ENCODE measurements at places on chromosomes 16 and 17.

GRCh38 chr17:74532115-74532514 is 840 bp upstream of the CD300LB start:
- peak; percentile 19 for DNase-seq

DNA sequence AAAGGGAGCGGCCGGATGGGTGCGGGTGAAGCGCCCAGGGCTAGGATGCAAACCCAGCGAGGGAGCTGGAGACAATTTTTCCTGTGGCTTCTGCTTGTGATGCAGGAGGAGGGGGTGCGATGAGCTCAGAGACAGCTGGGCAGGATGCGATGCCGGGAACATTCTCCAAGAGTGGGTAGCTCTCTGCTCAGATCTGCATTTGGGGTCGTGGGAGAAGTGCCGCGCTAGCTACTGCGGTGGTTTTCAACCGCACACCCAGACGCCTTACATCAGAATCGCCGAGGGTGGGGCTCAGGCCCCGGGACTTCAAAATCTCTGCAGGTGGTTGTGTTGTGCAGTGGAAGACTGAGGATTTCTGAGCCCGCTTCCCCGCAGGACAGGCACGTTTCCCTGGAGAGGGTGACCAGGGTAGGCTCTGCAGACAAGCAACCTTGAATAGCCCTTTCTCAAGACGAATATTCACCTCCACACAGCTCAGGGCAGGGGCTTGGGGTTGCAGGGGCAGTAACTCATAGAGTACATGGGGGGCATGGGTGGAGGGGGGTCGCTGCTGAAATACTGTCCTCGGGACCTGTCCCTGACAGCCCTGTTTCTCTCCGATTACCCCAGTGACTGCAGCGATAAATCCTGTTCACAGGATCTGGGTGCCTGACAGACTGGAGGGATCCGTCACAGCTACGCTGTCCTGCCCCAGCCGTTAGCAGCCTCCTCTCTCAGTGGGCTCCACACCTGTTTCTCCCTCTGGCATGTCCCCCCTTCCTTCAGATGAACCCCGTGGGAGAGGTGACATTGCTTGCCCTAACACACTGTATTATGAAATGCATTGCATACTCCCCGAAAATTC is 63.3 kb downstream of the HAPSTR1 start:
- no peak for DNase-seq

- no peak for DNase-seq
These were observed 22.3 kb upstream of the CNOT1 start for GRCh38 chr16:58651965-58652348.

DNA sequence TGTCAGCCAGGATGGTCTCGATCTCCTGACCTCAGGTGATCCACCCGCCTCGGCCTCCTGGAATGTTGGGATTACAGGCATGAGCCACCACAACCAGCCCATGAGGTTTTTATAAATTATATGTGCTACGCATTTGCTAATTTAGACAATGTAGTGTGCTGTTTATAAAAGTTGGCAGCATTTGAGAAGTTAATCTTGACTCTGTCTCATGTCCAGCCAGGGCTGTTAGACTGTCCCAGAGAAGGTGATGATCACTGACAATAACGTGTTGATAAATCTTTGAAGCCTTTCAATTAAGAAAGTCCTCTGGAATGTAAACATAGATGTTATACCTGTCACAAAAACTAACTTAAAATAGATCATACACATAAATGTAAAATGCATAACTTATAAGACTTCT is 82.0 kb downstream of the PPM1E start:
- DNase-seq: no peak

GRCh38 chr16:26051063-26051462 is 359.3 kb downstream of the HS3ST4 start:
- no peak for DNase-seq

DNA sequence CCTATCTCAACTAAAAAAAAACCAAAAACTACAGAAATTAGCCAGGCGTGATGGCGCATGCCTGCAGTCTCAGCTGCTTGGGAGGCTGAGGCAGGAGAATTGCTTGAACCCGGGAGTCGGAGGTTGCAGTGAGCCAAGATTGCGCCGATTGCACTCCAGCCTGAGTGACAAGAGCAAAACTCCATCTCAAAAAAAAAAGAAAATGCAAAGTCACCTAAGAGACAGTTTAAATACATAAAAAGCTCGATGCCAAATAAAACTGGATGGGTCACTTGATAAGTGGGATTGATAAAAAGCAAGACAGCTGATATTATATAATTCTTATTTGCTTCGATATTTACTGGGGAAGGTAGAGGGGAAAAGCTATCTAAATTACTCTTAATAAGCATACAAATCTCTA is 15.8 kb upstream of the KANSL1 start:
- no peak for DNase-seq

DNA sequence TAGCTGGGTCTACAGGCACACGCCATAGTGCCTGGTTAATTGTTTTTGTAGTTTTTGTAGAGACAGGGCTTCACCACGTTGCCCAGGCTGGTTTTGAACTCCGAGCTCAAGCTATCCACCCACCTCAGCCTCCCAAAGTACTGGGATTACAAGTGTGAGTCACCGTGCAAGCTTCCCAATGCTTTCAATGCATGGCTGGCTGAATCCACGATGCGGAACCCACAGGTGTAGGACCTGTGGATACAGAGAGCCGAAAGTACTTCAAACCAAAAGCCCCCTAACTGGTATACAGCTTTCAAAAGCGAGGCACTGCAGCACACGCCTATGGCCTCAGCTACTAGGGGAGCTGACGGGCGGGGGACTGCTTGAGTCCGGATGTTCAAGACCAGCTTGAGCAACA is 44.8 kb downstream of the METTL16 start:
- no peak for DNase-seq

GRCh38 chr17:74763565-74764387 is 12.4 kb downstream of the NAT9 start:
- no peak for DNase-seq

DNA sequence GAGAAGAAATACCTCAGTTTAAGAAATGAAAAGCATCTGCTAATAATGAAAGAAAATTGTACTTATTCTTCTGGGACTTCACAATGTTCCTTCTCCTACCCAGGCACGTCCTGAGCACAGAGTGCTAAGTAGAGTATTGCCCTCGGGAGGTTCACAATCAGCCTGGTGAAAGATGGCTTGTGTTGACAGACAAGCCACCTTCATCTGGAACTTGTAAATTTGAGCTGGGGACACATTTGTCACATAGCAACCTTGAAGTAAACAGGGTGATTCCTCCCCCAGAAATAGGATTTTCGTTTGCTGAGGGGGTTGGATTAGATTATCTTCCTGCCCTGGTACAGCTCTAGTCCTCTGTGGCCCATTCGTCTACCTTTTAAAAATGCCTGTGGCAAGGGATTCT is 34.4 kb upstream of the MYH2 start:
- DNase-seq: no peak

DNA sequence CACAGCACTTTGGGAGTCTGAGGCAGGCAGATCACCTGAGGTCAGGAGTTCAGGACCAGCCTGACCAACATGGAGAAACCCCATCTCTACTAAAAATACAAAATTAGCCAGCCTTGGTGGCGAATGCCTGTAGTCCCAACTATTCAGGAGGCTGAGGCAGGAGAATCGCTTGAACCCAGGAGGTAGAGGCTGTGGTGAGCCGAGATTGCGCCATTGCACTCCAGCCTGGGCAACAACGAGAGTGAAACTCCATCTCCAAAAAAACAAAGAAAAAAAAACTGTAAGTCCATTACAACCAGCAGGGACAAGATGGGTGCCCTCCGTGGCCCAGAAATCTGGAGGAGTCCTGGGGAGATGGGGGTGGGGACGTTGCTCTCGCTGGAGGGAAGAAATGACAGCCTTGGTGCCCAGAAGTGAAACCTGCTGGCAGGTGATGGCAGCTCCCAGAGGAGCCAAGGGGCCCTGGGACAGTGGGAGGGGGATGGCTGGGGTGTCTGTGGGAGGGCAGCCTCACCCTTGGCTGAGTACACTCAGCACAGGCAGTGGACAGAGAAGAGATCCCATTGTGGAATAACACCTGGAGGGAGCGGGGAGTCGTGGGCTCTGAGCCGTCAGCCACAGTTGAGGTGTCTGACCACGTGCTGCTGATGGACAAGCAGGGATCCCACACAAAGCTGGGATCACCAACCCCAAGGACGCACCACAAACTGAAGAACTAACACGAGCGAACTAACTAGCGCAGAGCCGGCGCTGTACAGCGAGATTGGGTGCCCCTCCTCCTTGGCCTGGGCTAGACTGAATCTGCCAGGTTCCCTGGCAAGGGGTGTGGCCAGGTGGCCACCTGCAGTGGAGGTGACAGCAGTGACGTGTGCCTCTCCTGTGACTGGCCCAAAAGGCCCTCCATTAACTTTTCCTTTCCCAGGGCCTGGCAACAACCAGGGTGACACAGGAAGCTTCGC is 46.9 kb upstream of the BAHCC1 start:
- no peak for DNase-seq

DNA sequence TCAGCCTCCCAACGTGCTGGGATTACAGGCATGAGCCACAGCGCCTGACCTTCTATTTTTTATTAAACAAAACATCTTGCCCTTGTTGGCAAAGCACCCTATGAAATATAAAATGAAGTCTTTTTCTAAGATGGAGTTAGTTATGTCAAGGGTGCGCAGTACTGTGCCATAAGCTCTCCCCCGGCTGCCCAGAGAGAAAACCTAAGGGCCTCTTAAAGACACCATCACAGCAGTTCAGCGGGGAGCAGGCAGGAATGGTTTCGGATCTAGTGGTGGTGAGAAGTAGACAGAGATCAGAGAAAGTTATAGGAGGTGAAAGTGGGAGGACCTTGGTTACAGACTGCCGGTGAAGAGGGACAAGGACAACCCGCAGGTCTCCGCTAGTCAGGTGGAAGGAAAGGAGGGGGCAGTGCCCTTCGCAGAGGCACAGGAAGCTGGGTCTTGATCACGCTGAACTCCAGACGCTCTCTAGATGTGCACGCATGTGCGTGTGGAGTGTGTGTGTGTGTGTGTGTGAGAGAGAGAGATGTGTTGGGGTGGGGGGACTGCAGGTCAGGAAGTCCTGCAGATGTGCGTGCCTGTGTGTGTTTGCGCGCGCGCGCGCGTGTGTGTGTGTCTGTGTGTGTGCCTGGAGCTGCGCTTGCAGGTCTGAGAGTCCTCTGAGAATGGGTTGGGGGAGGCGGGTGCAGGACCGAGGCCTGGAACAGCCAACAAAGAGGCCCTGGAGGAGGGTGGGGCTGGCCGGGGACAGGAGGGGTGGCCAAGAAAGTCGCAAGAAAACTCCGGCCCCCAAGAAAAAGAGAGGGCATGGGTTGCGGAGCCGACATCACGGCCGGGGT is 748 bp upstream of the CMTM3 start:
- peak; percentile 36 for DNase-seq

- DNase-seq: no peak
These were observed 13.9 kb upstream of the TNRC6C start for GRCh38 chr17:77944390-77945222.

- no peak for DNase-seq
These were observed 19.9 kb downstream of the TLE7 start for GRCh38 chr16:71421911-71422310.

DNA sequence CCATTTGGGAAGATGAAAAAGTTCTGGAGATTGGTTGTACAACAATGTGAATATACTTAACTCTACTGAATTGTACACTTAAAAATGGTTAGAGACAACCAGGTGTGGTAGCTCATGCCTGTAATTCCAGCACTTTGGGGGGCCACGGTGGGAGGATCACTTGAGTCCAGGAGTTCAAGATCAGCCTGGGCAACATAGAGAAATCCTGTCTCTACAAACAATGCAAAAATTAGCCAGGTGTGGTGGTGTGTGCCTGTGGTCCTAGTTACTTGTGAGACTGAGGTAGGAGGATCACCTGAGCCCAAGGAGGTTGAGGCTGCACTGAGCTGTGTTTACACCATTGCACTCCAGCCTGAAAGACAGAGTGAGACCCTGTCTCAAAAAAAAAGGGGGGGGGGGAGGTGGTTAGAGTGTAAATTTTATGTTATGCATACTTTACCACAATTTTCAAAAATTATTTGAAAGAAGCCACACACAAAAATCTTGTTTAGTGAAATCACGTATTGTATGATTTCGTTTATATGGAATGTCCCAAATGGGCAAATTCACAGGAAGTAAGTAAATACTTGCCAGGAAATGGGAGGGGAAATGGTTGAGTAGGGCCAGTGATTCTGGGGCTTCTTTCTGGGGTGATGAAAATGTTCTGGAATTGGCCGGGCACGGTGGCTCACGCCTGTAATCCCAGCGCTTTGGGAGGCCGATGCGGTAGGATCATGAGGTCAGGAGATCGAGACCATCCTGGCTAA is 37.1 kb upstream of the AMZ2 start:
- DNase-seq: no peak

DNA sequence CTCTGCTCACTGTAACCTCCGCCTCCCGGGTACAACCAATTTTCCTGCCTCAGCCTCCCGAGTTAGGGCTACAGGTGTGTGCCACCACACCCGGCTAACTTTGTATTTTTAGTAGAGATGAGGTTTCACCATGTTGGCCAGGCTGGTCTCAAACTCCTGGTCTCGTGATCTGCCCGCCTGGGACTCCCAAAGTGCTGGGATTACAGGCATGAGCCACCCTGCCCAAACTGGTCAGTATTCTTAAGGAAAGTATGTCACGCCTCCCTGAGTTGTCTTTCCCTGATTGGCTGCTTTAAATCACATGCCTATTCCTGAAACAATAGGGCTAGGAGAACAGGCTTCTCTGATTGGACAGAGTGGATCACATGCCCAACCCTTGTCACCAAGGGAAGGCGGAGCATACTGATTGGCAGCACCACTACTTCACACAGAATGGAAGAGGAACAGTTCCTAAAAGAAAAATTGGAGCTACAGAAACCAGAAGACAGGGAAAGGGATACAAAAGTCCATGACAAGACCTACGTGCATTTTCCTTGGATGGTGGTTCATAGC is 17.6 kb upstream of the CYB5B start:
- no peak for DNase-seq

- DNase-seq: no peak
These were observed 70.6 kb downstream of the BCAS3 start for GRCh38 chr17:60748204-60748603.

DNA sequence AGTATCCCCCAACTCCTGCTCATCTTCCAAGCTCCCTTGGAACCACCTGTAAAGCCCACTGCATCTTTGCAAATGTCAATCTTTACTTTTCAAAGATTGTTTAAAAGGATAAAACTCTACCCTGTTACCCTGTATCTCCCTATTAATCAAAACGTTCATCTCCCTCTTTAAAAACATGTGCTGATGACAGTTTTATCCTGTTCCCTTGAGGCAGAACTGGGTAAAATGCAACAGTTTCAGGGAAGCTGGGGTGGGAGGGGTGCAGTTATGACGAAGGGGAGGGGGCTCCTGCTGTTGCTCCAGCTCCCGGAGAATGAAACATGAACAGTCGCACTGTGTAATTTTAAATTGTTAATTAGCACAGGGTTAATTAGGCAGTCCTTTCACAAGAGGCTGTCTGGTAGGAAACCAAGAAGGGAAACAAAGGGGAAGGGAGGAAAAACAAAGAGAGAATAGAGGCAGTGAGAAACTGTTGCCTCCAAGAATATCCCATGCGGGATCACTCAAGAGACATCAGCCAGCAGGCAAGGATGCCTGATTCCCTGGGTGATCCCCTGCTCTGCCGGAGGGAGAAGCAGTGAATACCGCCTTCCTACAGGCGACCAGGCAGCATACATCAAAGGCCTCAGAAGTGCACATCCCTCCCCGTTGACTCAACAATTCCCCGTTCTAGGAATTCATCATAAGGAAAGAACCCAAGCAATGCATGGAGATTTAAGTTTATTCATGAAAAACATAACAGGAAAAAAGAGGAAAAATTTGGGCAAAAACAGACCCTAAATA is 84.2 kb downstream of the ZFHX3 start:
- DNase-seq: no peak

Measured in NCI-H446 (cell line).